ENCODE measurements at places on chromosomes 3 and 15.

DNA sequence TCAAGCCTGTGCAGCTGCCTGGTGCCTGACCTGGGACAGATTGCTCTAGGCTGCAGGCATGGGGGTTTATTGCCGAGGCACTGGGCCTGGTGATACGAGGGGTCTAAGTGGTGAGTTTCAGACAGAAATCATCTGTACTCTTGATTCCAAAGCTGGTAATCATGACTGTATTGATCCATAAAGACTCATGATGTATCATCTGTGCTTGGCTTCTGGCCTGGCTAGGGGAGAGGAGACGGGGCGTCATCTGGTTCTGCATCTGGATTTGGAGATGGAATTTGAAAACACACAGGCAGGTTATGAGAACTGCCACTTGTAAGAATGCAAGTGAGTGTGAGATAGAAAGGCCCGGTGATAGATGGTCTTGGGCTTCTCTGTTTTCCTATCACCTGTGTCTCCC lies 337.4 kb upstream of the C2CD4B start:
- DNase-seq, result no peak

DNA sequence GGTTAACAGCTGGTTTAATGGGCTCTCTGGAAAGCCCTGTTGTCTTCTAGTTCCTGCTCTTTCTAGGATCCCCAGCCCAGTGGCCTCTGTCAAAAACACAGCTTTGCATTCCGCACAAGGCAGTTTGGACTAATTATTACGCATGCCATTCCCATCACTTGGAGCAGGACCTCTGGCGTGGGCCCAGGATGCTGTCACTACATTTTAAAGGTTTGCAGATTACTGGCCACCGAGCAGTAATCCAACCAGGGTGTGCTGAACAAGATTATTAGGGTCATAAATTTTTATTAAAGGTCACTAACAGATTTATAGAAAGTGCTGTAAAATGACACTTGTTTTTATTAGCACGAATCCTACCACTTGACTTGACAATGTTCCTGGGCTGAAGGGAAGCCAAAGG lies 143.6 kb upstream of the SLC6A11 start:
- no peak for DNase-seq

- DNase-seq, result no peak
Measured at GRCh38 chr15:79977431-79978054, 6.5 kb upstream of the BCL2A1 start.

- peak; percentile 20 for DNase-seq
Measured at GRCh38 chr15:85541744-85542143, 161.3 kb downstream of the AKAP13 start.

GRCh38 chr15:40276927-40277326 lies 5.9 kb downstream of the ANKRD63 start:
- DNase-seq, result no peak

- DNase-seq, result no peak
Measured at GRCh38 chr3:70065696-70066253, 66.2 kb downstream of the SAMMSON start.

- no peak for DNase-seq
Measured at GRCh38 chr3:136518102-136518501, 234.1 kb downstream of the STAG1 start.

- no peak for DNase-seq
Measured at GRCh38 chr15:58839485-58839884, 68.4 kb downstream of the MINDY2 start.

- DNase-seq, result no peak
Measured at GRCh38 chr15:55248895-55249294, 40.7 kb downstream of the RAB27A start.
